Left renal cortex interstitium (tissue), 4 donors: ENCODE measurements at places on chromosomes 16 and 17. TPM values are rescaled to one million over a fixed set of nuclear protein-coding genes. Genes with fewer than 3 reads are reported as not detected.

DNA sequence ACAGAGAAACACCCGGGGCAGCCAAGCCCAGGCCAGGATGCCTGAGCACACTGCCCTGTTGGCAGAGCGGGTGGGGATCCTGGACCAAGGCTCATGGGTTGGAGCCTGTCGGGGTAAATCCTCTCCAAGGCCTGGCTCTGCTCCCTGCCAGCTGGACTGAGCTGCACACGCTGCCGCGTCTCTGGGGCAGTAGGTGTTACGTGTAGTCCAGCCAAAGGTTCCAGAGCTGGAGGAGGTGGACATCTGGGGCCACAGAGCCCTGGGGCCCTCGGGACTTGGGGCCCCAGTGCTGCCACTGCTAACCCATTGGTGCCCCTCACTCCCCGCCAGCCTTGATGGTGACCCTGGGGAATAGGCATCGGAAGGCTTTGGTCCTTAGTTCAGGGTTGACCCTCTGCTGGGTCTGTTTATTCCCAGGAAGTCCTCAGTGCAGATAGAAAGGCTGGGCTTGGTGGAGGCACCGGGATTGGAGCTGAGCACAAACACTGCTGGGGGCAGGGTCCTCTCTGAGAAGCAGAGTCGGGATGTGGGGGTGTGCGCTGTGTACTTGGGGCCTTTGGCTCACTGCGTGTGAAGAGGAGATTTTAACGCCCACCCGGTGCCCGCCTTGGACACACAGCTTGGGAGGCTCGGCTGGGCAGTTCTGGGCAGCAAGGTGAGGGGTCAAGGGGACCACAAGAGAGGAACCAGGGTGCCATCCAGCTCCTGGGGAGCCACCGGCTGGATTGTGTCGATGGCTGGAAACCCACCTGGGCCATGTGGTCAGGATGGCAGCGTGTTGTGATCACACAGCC, 16.3 kb upstream of the CBX4 start:
- DNase-seq: no peak

GRCh38 chr17:40533896-40534295, 31.4 kb downstream of the CCR7 start:
- DNase-seq: no peak

DNA sequence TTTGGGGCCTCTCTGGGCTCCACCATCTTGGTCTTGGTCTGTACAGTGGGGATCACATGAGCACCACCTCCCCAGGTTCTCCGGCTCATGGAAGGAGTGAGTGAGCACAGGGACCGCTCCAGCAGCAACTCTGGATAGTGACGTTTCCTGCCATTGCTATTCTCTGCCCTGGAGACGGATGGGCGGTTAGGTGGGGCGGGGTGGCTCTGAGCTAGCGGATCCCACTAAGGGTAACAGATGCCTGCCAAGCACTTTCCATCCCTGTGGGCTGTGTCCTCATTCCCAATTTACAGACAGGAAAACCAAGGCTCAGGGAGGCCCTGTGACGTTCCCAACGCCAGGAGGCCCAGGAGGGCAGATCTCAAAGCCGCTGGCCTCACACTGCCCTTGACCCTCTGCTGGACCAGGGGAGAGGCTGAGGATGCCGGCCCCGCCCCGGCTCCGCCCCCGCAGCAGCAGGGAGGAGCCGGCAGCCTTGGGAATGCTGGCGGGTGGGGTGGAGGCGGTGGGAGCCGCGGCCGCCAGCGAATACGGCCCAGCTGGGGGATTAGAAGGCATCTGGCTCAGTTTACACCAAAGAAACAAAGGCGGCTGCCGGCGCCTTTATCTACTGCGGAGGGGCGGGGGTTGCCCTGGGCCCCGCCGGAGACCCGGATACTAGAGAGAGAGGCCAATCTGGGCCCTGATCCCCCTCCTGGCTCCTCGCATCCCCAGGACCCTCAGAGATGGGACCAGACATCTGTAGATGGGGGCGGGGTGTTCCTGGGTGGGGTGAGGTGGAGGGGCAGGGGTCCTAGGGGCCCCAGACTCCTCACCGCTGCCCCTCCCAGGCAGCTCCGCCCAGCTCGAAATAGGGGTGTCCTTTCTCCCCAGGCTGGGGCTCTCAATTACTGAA, 122.3 kb upstream of the CIBAR2 start:
- no peak for DNase-seq

DNA sequence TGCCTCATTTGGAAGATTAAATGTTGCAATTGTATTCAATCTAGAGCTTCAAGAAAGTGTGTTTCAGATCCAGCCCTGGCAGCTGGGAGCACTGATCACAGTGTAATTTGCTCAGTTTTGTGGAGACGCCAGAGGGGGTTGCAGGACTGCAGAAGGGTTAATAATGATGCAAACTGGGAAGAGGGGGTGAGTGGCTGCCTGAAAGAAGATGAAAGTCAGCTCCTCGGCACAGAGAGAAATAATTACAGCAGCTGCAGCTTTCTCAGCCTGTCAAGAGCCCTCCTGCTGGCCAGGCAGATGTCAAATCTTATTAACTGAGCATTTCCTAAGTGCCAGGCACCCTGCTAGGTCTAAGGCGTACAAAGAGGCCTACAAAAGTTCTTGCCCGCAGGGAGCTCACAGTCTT, 97.7 kb downstream of the ZNF18 start:
- no peak for DNase-seq

DNA sequence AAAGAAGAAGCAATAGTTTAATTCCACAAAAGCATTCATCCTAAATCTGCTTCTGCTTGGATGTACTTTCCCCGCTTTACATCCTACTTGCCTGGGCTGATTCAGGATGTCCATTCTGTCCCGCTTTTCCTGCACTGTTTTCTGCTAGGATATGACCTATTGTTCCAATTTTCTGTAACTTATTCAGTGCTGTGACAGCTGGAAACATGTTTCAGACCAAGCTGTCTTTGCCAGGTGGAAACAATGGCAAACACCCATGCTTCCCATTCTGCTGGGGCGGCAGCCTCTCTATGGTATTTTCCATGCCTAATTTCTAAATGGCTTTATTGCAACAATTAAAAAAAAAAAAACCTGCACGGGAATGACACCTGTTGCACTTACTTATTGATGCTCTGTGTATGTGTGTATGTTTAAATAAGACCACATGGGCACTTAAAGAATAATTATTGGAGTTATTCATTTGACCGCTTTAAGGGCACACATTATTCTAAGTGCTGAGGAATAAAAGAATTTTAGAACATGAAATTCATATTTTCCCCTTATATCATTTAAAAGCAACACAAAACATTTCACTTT, 21.0 kb downstream of the COQ7 start:
- DNase-seq: no peak

GRCh38 chr17:67520916-67521774, 144.1 kb downstream of the PITPNC1 start:
- DNase-seq: no peak

GRCh38 chr17:78535273-78536197, 41.7 kb downstream of the DNAH17 start:
- no peak for DNase-seq

DNA sequence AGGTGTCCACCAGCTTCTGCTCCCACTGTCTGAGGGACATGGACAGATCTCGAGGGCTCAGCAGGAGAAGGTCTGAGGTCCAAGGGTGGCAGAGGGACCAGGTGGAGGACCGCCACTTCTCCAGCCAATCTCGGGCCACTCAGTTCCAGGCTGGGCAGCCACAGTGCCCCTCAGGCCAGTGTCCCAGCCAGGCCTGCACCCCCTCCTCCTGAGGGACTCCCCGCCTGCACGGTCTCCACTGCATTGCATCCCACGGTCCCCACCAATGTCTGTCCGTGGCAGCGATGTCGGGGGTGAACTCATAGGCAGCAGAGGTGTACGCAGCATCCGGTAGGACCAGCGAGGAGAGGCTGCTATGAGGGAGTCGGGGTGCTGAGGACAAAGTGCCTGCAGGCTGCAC, 64.2 kb upstream of the DOC2B start:
- no peak for DNase-seq

- DNase-seq: no peak
Observed at GRCh38 chr17:36590082-36590481, 1.6 kb upstream of the DHRS11 start.

GRCh38 chr17:5209396-5209795, 17.7 kb upstream of the ZNF594 start:
- no peak for DNase-seq

DNA sequence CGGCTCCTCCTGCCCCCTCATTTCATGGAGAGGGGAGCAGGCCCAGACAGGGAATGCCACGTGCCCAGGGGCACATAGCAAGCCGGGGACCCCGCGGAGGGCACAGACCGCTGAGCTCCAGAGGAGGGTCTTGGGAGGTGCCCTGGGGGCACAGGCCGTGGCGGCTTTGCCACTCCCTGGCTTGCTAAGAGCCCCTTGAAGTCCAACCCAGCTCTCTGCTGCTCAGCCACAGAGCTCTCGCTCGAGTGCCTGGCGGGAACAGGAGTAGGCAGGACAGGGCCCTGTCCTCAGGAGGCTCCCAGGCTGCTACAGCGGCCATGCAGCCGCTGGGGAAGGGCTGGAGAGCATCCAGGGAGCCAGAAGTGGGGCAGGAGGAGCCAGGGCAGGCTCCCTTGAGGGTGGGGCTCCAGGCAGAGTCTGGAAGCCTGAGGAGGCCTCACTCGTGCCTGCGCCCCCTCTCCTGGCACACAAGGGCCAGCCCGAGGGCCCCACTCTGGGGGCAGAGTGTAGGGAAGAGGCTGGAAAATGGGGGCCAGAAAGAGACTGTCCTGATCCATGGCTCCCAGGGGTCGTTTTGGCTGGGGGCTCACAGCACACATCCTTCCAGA, 4.4 kb upstream of the RAB26 start:
- no peak for DNase-seq

- DNase-seq: no peak
Observed at GRCh38 chr17:70127221-70127873, 42.0 kb upstream of the KCNJ2 start.

DNA sequence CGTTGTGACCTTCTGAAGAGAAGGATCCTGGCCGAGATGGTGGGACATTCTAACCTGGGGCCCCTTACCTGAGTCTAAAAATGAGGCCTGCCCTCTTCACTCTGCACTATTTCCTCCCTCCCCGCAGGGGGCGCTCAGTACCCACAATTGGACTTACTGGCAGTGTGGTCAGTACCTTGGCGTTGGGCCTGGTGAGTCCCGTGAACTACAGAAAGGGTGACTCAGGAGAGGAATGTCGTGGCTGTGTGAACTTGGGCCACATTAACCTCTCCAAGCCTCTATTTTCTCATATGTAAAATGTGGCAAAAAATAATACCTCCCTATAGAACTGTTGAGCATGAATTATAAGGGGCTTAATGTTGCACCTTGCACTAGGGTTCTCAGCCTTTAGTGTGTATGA, 3.9 kb downstream of the RSAD1 start:
- DNase-seq: no peak

DNA sequence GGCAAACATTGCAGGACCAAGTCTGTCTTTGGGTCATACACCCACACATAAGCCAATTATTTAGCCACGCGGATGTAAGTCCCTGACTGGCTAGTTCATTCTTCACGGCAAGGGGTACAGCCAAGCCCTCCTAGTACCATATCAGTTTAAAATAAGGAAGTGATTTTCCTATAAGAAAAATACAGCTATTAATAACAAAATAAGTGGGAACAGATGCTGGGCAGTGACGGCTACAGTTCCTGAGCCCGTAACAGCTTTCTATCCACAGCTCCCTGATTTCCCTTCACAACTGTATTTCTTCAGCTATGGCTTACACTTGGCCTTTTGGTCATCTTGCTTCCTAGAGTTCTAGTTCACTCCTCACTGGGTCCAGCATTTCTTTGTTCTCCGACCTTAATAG, 542.4 kb upstream of the C16orf82 start:
- no peak for DNase-seq

DNA sequence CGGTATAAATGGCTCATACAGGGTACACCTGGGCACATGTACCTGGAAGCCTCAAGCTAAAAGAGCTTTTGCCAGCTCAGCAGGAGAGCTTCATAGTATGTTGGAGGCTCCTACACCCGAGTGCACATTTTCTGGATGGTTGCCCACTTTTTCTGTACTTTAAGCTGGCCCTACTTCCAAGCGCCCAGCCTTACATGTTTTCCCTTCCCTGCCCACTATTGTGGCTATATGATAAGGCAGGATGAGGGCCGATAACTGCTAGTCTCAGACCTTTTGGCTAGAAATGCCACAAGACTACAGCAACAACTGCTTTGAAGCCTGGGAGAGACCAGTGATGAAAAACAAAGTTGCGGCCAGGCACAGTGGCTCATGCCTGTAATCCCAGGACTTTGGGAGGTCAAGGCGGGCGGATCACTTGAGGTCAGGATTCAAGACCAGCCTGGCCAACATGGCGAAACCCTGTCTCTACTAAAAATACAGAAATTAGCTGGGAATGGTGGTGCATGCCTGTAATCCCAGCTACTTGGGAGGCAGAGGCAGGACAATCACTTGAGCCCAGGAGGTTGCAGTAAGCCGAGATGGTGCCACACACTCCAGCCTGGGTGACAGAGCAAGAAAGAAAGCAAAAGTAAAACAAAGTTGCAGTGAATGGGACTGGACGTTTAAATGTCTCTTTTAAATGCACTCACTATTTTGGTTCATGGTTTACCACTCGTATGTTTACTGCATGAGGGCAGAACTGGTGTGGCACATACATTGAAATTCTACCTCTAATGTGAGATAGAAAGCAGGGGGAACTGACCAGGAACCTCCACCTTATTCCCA, 14.2 kb upstream of the MARCHF10 start:
- no peak for DNase-seq

DNA sequence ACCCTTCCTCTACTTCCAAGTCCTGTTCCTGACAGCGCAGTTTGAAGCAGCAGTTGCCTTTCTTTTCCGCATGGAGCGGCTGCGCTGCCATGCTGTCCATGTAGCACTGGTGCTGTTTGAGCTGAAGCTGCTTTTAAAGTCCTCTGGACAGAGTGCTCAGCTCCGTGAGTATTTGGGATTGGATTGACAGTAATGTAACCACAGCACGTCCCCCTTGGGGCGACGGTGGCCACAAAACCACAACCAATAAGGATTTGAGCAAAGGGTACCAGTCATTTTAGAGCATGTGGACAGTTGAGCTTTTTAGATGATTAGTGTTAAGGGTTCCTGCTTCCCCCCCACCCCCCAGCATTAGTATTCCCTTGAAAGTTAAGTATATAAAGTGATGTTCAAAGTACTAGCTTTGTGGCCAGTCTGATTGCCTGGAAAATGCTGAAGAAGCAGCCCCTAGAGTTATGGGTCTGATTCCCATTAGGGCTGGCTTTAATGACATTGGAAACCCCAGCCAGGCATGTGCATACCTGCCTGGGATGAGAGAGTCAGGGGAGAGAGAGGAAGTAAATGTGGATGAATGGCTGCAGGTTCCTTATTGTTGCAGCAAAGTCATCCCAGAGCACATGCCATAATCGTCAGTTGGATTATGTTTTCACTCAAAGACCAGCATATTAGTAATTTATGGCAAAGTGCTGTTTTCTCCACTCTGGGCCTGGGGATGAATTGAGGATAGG, 31.6 kb upstream of the SLC12A3 start:
- no peak for DNase-seq

- no peak for DNase-seq
Observed at GRCh38 chr17:51814521-51814920, 344.0 kb downstream of the CA10 start.

GRCh38 chr17:68599552-68600066, 1.6 kb downstream of the FAM20A start:
- DNase-seq: no peak

TTYH2 gene
- polyA plus RNA-seq: 18.4 TPM

CD300LB gene
- polyA plus RNA-seq: 0.26 TPM

TBX4 gene
- polyA plus RNA-seq: 0.24 TPM

CA5A gene
- 0.25 TPM for polyA plus RNA-seq

C17orf100 gene
- 9.0 TPM for polyA plus RNA-seq

ADORA2B gene
- 7.5 TPM for polyA plus RNA-seq

NPTX1 gene
- 1.1 TPM for polyA plus RNA-seq

ARHGAP23 gene
- 70.4 TPM for polyA plus RNA-seq

KCNJ2 gene
- polyA plus RNA-seq: 3.1 TPM

ELMO3 gene
- polyA plus RNA-seq: 6.7 TPM
